ENCODE measurements at places on chromosomes 13 and 19.

GRCh38 chr13:23074075-23074828 lies 106.5 kb upstream of the SGCG start:
- no peak for DNase-seq

- no peak for DNase-seq
Observed at GRCh38 chr13:30321256-30321655, 13.9 kb upstream of the KATNAL1 start.

GRCh38 chr19:51367255-51367564 lies 1.0 kb upstream of the ETFB start:
- DNase-seq, result no peak

DNA sequence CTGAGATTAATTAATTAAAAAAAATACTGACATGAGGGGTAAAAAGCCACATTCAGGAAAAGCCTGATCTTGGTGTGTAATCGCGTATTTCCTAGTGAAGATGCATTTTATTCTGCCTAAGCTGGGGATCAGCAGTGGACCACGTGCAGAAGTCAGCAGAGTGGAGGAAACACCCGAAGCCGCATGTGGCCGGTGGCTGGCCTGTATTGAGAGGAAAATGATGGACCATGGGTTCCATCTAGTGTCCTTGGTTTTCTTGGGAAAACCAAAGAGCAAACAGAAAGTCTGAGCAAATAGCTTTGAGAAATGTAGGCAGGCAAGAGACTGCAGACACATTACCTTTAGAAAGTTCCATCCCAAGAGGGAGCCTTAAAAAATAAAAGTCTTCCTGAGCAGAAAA lies 23.7 kb upstream of the SHISA2 start:
- no peak for DNase-seq

- DNase-seq, result no peak
Observed at GRCh38 chr13:40031031-40031430, 375.6 kb downstream of the COG6 start.

DNA sequence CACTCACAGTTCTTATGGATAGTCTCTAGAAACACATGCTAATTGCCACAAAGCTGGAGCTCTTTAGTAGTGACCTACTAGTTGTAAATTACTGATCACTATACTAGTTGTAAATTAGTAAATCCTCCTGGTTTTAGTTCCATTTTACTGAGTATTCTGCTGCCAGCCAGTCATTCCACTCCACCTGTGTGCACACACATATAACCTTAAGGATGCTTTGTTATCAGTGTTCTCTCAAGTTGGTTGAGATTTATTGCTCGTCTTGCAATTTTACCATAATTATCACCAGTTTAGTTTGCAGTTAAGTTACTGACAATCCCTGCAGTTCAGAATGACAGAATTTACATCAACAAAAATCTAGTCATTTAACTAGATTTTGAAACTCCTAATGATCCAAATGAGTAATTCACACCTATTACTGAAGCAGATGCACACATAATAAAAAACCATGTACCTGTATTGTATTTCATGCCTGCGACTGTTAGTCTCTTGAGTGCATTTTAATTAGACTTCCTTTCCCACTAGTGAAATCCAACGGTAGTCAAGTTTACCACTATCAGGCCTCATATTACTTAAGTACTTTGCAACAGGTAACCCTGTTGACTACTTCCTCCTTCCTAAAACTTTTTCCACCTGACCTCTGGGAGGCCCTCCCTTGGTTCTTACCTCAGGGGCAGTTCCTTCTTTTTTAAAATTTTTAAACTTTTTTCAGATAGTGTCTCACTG lies 7.6 kb downstream of the TPT1 start:
- no peak for DNase-seq

GRCh38 chr19:58279925-58280316 lies 1.2 kb downstream of the ZNF8 start:
- DNase-seq, result no peak

- DNase-seq, result no peak
Observed at GRCh38 chr13:67635754-67636153, 405.6 kb upstream of the PCDH9 start.

DNA sequence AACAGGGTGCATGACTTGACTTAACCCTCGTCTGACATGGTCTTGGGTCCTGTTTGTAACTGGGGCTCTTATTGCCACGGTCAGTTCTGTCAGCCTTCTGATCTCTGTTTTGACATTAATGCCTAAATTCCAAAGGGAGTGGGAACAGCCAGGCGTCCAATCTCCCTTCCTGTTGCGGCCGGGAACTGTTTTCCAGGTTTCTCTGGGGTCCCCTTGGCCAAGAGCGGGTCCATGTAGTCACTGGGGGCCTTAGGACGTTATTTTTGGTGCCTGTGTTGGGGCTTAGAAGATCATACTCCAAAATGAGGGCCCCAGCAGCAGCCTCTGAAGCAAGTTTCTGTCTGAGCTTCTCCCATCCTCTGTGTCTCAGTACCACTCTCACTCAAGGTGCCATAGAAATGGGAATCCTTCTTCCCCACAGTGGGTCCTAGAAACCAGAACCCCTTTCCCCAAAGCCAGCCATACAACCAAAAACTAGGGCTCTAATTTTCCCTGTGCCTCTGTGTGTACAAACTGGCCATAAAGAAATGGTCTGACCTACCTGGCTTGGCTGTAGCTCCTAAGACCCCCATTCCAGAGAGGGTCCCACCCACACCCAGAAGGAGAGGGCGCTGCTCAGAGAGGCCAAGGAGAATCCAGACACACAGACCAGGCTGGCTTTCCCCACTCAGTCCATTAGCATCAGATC lies 50.4 kb downstream of the C13orf46 start:
- DNase-seq, result no peak

DNA sequence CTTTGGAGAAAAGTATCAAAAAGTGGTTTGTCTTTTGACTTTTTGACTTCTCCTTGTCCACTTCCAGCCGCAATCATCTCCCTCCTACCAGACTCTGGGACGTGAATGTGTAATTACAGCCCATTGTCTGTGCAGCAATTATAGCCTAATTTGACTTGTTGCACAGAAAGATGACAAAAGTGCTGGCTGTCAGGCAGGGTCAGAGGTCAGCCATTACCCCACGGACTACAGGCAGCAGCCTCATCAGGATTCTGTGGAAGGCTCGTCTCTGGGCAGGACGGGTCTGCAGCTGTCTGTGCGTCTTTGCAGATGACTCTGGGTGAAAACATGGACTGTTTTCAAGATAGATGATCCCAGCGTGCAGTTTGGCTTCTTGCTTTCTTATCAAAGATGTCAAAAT lies 102.2 kb upstream of the EDNRB start:
- DNase-seq, result no peak

GRCh38 chr13:36981156-36981743 lies 17.9 kb downstream of the ALG5 start:
- DNase-seq, result peak; percentile 37

- DNase-seq, result no peak
Observed at GRCh38 chr19:13095393-13095784, 7.3 kb downstream of the LYL1 start.
